ENCODE measurements at places on chromosomes 7 and 10.
A peak's percentile ranks its signal among the peaks of the same experiment; 100 is the strongest.

DNA sequence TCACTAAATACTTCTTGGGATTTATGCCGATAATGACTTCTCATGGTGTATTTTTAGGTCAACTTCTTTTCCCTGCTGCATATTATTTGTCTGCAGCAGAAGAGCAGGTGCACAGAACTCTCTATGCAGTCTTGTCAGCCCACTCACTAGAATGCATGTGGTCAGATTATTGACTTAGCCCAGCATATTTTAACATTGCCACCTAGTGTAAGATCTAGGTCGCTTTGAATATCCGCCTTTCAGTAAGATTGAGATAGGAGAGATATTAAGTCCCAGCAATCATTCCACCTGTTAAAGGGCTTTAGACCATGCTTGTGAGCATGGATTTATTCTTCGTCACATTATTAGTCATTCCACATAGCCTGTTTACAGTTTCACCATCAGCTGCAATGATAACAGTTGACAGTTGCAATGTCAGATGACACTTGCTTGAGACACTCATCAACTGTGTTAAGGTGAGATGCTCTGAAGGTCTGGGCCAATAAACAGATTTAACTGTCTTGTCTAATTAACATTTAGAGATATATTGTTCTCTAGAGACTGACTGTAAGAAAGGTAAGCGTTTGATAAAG is 491.7 kb downstream of the ARL4A start:
- DNase-seq, result no peak

GRCh38 chr10:23611308-23612029 is 172.6 kb downstream of the OTUD1 start:
- DNase-seq, result no peak

- no peak for DNase-seq
Observed at GRCh38 chr7:99451936-99452335, 13.2 kb downstream of the CPSF4 start.

GRCh38 chr7:67518580-67518979 is 521.9 kb downstream of the TYW1 start:
- no peak for DNase-seq

DNA sequence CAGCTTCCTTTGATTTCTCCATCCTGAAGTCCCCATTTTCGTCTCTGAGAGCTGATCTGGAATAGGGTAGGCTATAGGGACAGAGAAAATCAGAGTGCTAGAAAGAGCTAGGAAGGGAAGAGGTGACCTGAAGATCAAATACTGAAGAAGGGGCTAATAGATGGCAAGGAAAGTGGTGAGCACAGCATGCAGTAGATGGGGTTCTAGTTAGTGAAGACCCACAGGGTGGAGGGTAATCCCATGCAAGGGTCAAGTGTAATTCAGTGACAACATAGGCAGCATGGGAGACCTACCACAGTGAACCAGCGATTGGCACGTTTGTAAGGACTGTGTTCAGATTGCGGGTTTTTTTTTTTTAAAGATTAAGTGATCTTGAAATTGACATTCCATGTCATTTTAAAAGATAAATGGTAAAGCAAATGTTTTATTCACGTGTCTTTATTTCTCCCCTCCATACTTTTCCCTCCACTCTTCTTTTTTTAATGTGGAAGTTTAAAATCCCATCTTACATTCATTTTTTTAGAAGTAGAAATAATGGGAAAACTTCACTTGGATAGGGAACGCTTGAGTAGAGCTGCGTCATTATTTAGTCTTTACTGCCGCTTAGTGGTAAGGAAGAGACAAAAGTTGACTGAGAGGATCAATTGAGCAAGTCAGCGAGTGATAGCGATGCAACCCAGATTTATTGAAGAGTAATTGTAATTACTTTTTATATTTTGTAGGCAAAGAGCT is 21.0 kb upstream of the ABI1 start:
- no peak for DNase-seq

DNA sequence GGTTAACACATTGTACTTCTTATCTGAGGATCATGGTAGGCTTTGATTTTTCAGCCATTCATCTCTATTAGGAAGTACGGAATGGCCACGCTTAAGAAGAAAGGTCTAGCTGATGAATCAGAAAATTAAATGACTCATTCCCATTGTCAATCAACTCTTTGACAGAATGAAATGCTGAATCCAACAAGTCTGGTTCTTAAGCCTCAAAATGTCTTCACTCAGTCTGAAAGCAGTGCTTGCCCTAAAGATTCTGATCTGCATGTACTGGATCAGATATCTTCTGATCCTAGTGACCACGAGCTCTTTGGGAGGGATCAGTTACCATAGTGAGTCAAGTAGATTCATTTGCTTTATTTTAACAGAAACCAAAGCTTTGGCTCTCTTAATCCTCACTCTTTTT is 5.7 kb upstream of the CELF2 start:
- no peak for DNase-seq

DNA sequence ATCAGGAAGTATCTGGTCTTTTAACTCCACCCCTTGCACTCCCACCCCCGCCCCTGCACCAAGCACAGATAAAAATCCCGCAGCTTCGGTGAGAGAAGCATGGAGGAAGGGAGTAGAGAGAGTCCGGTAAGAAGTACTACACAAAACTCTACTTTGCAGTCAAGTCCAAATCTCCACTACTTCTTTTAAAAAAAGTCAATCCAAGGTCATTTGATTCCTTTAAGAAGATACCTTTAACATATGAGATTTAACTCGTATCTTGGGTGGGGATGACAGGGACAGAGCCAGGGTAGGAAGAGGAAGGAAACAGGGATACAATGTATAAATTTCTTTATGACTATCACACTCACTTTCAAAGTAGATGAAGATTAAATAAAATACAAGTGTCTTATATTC is 132.1 kb downstream of the NRBF2 start:
- peak; percentile 25 for DNase-seq

- DNase-seq, result no peak
Observed at GRCh38 chr10:69910561-69910960, 108.9 kb downstream of the COL13A1 start.

DNA sequence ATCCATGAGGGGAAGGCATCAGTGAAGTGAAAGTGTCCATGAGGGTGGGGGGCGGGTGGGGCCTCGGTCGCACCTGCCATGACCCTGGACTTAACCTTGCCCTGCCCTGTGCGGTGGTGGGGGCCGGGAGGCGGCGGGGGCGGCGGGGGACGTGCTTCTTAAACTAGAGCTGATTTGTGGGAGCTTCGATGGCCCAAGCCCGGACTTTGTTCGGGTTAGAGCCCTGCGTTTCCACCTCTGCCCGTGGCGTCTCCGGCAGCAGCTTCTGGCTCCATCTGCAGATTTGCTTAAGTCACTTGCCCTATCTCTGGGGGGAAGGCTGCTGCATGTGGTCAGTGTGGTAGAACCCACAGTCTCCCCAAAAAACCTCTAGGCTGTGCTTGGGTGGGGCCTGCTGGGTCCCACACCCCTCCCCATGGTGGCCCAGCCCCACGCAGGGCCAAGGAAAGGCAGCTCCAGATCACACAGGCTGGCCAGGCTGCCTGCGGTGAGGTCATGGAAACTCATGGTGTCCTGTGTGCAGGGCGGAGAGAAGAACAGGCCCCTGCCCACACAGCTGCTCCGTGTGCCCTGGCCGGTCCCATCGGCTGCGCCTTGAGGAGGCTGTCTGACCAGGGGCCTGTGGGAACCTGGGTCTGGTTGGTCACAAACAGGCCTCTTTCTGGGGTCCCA is 93.2 kb downstream of the INPP5A start:
- no peak for DNase-seq

DNA sequence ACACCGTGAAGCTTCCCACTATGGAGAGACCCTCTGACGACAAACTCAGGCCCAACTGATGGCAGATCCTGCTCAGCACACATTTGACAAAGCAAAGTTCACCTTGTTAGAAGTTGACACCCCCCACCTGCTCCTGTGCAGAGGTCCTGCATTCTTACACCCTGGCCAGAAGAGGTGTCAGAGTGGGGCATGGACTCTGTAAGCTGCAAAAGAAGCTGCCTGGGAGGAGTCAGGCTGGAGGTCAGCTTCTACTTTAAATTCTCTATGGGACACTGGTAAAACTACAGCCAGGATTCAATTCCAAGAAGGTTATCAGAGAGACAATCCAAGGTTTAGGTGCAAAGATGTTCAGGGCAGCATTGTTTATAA is 20.0 kb upstream of the TNS3 start:
- DNase-seq, result no peak

GRCh38 chr7:156527458-156527890 is 113.1 kb upstream of the RNF32 start:
- DNase-seq, result no peak

DNA sequence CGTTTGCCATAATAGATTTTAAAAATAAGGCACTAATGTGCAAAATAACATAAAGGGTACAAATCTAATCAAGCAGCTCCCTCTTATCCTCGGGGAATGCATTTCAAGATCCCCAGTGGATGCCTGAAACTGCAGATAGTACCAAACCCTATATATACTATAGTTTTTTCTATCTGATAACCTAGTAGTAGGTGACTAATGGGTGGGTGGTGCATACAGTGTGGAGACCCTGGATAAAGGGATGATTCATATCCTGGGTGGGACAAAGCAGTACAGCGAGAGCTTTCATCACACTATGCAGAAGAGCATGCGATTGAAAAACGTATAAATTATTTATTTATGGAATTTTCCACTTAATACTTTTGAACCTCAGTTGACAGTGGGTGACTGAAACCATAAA is 464.5 kb downstream of the GRID1 start:
- no peak for DNase-seq

GRCh38 chr10:110034596-110034995 is 26.8 kb downstream of the ADD3 start:
- DNase-seq, result no peak

DNA sequence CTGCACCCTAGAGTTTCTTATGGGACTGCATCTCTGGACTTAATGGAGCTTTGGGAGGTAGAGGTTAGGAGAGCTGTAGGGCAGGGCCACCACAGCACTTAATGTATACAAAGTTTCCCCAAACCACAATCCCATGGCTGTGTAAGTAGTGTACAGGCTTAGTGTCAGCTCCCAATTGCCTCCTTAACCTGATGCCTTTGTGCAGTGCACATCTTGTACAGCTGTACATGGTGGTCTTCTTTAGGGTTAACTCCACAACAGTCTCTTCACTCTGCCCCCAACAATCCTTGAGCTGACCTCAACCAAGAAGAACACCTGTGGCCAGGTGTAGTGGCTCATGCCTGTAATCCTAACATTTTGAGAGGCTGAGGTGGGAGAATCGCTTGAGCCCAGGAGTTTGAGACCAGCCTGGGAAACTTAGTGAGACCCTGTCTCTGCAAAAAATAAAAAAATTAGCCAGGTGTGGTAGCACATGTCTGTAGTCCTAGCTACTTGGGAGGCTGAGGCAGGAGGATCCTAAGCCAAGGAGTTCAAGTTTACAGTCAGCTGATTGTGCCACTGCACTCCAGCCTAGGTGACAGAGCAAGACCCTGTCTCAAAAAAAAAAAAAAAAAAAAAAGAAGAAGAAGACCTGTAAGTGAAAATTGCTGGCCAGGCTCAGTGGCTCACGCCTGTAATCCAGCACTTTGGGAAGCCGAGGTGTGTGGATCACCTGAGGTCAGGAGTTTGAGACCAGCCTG is 6.8 kb downstream of the PLAU start:
- no peak for DNase-seq

- no peak for DNase-seq
Observed at GRCh38 chr7:17255926-17256325, 42.5 kb upstream of the AHR start.

- no peak for DNase-seq
Observed at GRCh38 chr7:154769001-154769400, 233.9 kb downstream of the PAXIP1 start.

Measured in NK-92 treated with Interleukin-12 subunit alpha and Interleukin-12 subunit beta, amount 100 ng/mL, for 24 hours (cell line).